ENCODE measurements at places on chromosomes 12 and 14.

DNA sequence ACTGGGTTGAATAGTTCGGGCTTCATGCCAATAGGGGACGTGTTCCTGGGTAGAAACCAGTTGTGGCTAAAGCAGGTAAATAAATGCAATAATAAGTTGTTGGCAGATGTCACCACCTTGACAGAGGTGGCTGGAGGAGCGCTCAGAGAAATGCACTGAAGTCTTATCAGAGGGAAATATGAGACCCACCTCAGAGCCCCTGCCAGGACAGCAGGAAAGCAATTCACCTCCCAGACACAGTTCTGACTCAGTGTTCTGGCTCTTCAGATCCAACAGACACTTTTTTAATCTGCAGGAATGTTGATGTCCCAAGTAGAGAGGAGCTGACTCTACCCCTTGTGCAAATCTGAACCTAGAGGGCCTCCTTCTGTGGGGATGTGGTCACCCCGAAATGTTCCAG lies 687.1 kb upstream of the FBXO33 start:
- no peak for DNase-seq

- DNase-seq: no peak
Observed at GRCh38 chr12:64655141-64655540, 44.8 kb downstream of the RASSF3 start.

GRCh38 chr14:102817318-102817717 lies 40.1 kb downstream of the TRAF3 start:
- DNase-seq: no peak

- no peak for DNase-seq
Observed at GRCh38 chr14:93533842-93534241, 103.1 kb downstream of the UNC79 start.

DNA sequence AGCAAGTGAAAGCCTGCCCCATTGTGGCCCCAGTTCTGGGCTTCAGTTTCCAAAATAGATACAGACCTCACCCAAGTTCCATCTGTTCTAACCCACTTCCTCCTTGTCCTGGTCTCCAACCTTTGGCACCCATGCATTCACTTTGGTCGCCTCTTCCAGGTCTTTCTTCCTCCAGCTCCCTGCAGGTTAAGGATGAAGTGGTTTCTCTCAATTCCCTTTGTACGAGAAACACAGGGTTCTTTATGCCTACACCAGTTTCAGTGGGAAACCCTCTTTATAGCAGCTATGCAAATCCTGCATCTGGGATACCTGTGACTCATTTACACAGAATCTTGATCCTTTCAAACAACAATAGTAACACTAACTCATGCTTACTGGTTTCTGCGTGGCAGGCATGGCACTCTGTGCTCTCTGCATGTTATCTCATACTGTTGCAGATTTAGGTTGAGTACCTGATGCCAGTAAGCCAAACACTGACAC lies 110.6 kb upstream of the AMIGO2 start:
- DNase-seq: no peak

DNA sequence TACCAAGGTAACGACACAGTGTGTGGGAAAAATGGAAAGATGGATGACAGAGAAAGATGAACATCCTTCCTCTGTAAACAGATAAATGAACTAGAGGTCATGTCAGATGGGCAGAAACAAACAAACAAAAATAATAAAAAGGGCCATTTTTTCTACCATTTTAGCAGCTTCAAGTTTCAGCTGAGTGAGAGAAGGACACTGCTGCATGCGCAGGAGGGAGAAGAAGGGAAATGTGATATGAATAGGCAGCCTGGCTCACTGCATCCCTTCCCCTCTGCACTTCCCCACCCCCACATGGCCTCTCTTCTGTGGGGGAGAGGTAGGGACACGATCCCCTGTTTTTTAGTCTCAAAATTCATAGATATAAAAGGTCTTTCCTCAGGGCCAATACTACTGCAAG lies 492.0 kb downstream of the NELL2 start:
- DNase-seq: no peak

GRCh38 chr14:19920021-19920657 lies at the start of gene OR4K5:
Gene OR4K5, plus strand, starts transcription at chr14:19920607. Its CDS starts 0 bp downstream, at chr14:19920607.
- DNase-seq: no peak

DNA sequence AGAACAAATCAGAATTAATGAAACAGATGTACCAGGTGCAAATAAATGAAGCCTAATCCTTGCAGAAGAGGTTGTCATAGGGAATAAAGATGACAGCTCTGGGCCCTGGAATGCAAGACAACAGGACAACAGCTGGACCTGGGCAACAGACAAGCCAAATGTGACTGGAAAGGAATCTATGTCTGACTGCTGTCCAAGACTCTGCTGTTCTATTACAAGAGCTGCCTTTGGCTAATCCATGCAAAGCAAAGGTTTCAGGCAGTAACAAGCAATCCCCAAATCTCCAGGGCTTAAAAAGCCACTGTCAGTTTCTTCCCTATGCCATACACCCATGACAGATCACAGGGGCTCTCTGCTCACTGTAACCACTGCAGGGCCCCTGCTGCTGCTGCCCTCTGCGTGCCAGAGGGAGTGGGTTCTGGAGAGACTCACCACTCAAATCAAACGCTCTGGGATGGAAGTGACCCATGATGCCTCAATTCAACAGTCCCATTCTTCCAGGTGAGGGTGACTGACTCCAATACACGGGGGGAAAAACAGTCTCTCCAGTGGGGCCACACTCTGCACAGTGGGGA lies 218.9 kb upstream of the SFSWAP start:
- no peak for DNase-seq

DNA sequence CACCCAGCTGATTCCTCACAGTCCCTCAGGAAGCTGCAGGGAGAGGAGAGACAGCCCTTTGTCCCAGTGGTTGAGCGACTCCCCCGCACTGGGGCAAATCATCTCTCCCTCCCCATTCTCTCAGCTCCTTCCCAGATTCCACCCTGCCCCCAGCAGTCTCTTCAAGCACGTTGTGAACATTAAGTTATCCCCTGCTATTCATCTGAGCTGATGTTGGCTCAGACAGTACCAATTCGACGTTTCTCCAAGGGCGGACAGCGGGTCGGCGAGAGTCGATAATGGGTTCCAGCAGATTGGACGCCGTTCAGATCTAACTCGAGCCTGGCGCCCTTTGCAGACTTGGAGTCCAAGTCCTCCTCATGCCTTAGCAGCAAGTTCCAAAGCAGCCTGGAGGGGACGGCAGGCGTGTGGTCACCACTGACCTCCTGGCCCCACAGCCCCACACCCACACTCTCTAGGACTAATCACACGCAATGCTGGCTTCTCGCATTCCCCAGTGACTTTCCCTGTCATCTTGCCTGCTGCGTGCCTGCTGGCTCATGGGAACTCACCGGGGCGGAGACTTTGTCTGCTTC lies 245.9 kb downstream of the CHST11 start:
- DNase-seq: no peak

- DNase-seq: peak; percentile 84
Observed at GRCh38 chr12:57127726-57128518, at the start of gene LRP1. Gene LRP1, plus strand, starts transcription at chr12:57128483. Its CDS starts 482 bp downstream, at chr12:57128965.

DNA sequence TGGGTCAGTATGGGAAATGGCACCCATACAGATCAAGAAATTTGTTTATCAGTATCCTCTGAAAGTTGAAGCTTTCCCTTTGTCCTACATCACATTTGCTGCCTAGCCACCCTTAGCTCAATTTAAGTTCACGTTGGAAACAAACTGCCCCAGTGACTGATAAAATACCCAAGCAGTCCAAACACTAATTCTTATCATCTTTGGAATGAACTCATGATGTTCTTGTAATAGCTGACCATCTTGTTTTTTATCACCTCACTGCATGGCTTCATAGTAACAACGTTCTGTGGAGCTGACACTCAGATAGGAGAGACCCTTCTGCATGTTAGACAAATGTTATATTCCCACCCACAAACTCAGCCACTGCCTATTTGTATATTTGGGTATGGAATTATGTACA lies 93.4 kb downstream of the GPR135 start:
- no peak for DNase-seq

DNA sequence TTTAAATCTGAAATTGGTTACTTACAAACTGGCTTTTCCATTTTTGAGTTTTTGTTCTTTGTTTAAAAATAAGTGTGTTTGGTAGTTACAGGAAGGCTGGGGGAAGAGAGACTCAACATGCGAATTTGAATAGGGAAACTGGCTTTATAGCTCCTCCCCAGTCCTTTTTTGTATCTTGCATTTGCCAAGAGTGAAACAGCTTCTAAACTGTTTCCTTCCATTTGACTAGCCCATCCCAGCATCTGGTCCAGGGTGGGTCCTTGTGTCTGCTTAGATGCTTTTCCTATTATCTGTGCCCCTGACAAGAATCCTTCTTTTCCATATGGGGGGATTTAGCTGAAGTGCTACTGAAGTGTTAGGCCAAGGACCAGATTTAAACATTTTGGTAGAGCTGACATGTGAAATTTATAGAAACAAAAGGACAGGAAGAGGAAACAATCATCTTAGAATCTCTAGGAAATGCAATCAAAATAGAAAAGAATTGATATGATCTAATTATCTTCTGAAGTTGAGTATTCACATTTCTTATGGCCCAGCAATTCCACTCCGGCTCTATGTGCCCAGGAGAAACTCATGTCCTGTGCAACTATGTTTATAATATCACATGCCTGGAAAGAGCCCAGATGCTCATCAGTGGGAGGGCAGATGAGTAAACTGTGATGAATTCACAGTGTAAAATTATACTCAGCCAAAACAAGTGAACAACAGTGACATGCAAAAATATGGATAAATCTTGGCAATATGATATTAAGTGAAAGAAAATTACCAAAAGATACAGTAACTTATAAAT lies 7.4 kb downstream of the SMOC1 start:
- DNase-seq: no peak

DNA sequence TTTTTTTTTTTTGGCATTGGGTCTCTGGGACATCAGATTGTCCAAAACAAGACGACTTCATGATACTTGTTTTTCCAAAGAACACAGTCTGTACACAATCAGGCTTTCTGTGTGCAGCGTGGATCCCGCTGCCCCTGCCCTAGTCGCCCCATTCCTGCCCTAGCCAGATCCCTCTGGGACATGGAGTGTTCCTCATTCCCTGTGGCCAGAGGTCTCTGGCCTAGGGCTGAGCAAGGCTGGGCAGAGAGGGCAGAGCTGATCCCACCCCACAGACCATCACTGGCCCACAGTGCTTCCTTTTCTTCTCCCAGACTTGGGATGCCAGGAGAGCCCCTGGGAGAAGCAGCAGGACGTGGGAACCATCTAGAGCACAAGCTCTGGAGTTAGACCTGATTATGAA lies 20.9 kb upstream of the EIF2B2 start:
- no peak for DNase-seq

DNA sequence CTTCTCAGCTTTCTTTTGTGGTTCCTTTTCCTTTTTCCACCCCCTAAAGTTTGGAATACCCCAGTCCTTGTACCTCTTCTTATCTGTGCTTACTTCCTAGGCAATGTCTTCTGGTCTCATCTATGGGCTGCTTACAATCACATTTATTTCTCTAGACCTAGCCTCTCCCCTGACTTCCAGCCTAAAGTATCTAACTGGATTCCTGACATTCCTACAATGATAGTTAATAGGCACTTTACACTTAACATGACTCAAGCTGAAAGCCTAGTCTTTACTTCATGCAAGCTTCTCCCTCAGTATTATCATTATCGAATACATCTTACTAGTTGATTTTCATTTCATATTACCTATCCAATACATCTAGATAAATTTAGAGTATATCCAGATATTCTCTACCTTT lies 21.2 kb downstream of the CLECL1 start:
- no peak for DNase-seq

DNA sequence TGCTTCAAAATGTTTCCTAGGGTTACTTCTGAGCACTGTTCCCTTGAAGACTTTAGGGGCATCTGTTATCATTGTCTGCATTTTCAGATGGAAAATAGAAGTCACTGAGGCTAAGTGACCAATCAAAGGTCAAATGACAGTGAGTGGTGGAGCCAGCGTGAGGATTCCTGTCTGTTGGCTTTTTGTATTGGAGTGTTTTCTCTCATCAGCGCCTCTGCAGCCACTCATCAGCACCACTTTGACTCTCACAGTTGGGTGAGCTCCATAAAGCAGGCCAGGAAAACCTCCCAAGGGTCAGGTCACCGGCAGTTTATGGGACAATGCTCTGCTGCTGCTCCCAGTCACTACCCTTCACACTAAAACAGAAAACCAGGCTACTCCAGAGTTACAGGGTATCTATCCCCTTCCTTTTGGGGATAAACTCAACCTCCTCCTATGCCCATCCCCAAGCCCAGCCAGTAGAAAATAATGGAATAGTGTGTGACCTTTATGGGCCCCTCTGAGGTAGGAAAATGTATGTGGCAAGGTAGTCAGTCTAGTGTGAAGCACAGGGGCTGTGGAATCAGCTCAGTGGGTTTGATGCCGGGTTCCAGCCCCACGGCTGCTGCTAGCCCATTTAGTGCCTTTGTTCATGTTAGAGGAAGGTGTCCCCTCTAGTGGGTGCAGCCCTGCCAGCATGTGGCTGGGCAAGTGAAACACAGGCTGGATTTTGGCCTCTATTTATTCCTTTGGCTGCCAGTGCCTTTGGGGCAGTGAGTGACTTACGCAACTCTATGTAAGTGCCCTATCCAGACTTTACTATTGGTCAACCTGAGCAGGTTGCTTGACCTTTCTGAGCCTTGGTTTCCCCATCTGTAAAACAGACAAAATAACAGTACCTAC lies 133.8 kb upstream of the CPM start:
- DNase-seq: no peak

- DNase-seq: no peak
Observed at GRCh38 chr14:84785996-84786395, 743.9 kb upstream of the FLRT2 start.

DNA sequence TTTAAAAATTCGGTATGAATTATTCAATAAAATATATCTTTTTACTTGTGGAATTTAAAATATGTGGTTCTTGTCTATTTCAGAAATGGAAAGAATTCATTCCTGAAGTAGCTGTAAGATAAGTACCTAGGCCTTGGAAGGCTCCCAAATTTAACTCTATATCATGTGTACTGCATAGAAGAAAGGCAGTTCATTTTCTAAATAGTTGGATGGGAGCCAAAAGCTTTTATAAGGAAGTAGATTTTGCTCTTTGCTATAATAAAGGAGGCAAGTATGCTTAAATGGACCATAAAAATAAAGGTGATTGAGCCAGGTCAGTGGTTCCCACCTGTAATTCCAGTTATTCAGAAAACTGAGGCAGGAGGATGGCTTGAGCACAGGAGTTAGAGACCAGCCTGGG lies 187.5 kb downstream of the ATXN7L3B start:
- no peak for DNase-seq

- no peak for DNase-seq
Observed at GRCh38 chr12:64740646-64741045, 18.6 kb downstream of the GNS start.

DNA sequence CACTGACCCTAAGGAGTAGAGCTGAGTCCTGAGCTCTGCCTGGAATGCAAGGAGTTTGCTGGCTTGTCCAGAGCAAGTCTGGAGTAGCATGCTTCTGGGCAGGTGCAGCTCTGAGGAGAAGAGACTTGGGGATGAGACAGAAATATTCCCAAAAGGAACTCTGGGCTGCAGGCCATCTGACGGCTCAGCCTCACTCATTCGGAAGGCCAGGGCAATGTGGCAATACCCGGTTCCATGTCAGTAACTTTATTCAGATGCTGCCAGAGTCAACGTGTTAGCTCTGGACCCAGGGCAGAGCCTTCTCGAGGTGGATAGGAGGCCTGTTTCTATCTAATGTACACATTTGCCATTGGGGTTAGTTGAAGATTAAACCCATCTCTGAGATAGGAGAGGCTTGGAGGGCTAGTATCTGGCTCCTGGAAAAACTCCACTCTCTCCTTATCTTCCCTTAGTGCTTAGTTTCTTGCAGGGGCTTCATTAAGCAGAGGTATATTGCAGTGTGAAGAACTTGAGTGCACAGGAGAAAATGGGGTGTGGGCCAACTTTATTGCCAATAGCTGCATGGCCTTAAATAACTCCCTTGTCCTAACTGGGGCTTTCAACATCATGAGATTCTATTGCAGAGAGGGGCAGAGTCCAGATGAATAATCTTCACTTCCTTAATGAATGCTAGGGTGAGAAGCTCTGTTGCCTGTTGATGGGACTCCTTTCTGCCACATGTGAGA lies 65.6 kb downstream of the NTF3 start:
- no peak for DNase-seq
